ENCODE measurements at places on chromosomes 6 and 20. TPM values are rescaled to one million over a fixed set of nuclear protein-coding genes. Genes with fewer than 3 reads are reported as not detected.

Gene MAN1A1
- polyA plus RNA-seq = 23.4 TPM

Gene TBX18
- polyA plus RNA-seq = 16.8 TPM

Gene ELOVL2
- polyA plus RNA-seq = 1.9 TPM

Gene HEY2
- 11.0 TPM for polyA plus RNA-seq

Gene SLC17A9
- 0.54 TPM for polyA plus RNA-seq

Gene ID1
- 16.6 TPM for polyA plus RNA-seq

Gene PTPRK
- 15.6 TPM for polyA plus RNA-seq

Gene C4B
- polyA plus RNA-seq = 22.1 TPM

Gene IMPG1
- polyA plus RNA-seq = 0.48 TPM

Gene TENT5A
- polyA plus RNA-seq = 10.3 TPM

Gene SAPCD1
- 3.0 TPM for polyA plus RNA-seq

Gene DAAM2
- 35.2 TPM for polyA plus RNA-seq

All from forelimb muscle (tissue), 1 donor.